ENCODE measurements at places on chromosomes 2 and 18. TPM values are rescaled to one million over a fixed set of nuclear protein-coding genes. Genes with fewer than 3 reads are reported as not detected.

GRCh38 chr2:96870626-96871255 lies 861 bp upstream of the SEMA4C start:
- no peaks in the 10 kb centered on the region for H3K27me3 ChIP-seq
- peaks cover 38% of the 10 kb centered on the region for H3K4me1 ChIP-seq
- DNase-seq: peak; percentile 36
- peak overlapping the region; percentile 44 for H3K4me3 ChIP-seq
- peak overlapping the region; percentile 71 for H3K27ac ChIP-seq
- no peaks in the 10 kb centered on the region for H3K36me3 ChIP-seq

- H3K4me1 ChIP-seq: no peaks in the 10 kb centered on the region
- no peaks in the 10 kb centered on the region for H3K36me3 ChIP-seq
- no peak overlapping the region for H3K4me3 ChIP-seq
- peak; percentile 24 for DNase-seq
Observed at GRCh38 chr2:162327134-162327769, 8.8 kb upstream of the IFIH1 start.

DNA sequence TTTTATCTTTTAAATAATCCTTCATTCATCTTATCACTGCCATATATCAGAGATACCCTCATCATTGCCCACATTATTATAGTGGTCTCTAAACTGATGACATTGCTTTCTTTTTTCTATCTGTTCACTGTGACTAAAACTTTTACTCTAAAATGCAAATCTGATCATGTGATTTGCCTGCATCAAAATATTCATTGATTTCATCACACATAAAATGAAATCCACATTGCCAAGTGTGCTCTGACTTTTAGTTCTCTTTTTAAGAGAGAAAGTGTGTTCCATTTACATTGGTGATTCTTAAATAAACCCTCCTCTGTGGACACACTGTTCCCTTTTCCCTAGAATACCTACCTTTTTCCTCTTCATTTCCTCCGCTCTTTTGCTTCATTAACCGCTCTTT lies 7.5 kb downstream of the REL start:
- DNase-seq: no peak
- H3K4me1 ChIP-seq: peaks cover 42% of the 10 kb centered on the region
- no peaks in the 10 kb centered on the region for H3K27me3 ChIP-seq

DNA sequence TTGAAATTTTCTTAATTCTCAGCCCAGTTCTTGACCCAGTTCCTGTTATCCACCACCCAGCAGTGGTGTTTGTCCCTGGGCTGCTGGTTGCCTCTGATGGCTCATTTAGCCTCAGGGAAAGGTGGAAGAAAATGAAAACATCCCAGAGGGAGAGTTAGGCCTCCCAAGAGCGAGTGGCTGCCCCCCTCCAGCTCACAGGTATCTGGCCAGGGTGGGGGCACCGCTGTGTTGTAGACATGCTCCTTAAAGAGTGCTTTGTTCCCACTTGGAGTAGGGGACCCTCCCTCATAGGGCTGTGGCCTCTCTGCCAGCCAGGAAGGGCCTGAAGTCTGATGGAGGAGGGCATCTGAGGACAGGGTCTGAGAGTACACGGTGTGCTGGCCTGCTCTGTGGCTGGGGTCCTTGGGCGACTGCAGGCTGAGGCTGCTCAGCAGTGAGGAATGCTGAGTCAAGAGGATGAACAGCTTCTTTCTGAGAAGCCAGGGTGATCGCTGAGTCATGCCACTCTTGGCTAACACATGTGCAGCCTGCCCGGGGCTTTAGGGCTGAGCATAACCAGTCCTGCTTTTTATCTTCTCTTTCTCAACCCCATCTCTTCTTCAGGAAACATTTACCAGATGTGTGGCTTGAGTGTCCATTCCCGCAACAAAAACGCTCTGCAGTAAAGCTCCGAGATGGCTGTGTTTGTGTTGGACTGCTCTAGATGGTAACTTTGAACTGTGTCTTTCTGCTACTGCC lies 72.3 kb downstream of the IL1R2 start:
- no peaks in the 10 kb centered on the region for H3K27me3 ChIP-seq
- no peak overlapping the region for H3K27ac ChIP-seq
- no peak overlapping the region for H3K4me3 ChIP-seq
- peak; percentile 85 for DNase-seq
- H3K4me1 ChIP-seq: peaks cover 19% of the 10 kb centered on the region

GRCh38 chr2:131517106-131517831 lies 10.4 kb upstream of the CCDC74A start:
- no peak overlapping the region for H3K27ac ChIP-seq
- peaks cover 11% of the 10 kb centered on the region for H3K36me3 ChIP-seq
- H3K4me3 ChIP-seq: no peak overlapping the region
- no peaks in the 10 kb centered on the region for H3K4me1 ChIP-seq

The ANKRD30BL gene
- total RNA-seq: not detected

DNA sequence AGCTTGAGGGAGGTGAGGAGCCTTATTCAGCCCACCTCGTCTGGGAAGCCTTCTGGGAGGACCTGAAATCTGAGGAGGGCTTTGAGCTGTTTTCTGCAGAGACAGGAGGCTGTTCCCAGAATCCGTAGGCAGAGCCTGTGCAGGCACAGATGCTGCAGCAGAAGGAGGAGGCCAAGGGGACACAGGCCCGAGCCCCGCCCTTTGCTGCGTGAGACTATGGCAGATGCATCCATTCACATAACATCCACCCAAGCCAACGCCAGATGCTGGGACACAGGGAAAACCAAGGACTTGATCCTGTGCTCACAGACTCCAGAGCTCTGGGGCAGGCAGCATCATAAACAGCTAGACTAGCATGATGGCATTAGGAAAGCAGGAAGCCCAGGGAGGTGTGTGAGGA lies 98.2 kb downstream of the KCNF1 start:
- H3K4me3 ChIP-seq: no peak overlapping the region
- no peak for DNase-seq
- no peak overlapping the region for H3K27ac ChIP-seq

- H3K4me3 ChIP-seq: peak overlapping the region; percentile 95
- peaks cover 2% of the 10 kb centered on the region for H3K36me3 ChIP-seq
- peak overlapping the region; percentile 98 for H3K27ac ChIP-seq
- H3K27me3 ChIP-seq: no peaks in the 10 kb centered on the region
- DNase-seq: no peak
Observed at GRCh38 chr2:677959-678550, 849 bp upstream of the TMEM18 start.

GRCh38 chr2:20617892-20618467 lies 32.9 kb downstream of the HS1BP3 start:
- H3K4me3 ChIP-seq: no peak overlapping the region
- no peak overlapping the region for H3K27ac ChIP-seq
- peaks cover 29% of the 10 kb centered on the region for H3K36me3 ChIP-seq
- no peaks in the 10 kb centered on the region for H3K27me3 ChIP-seq

The SLC4A3 gene
- not detected for total RNA-seq

GRCh38 chr18:60200558-60200957 lies 172.0 kb downstream of the MC4R start:
- no peak for DNase-seq
- no peak overlapping the region for H3K4me3 ChIP-seq
- no peaks in the 10 kb centered on the region for H3K4me1 ChIP-seq
- no peak overlapping the region for H3K27ac ChIP-seq
- peaks cover 5% of the 10 kb centered on the region for H3K27me3 ChIP-seq
- no peaks in the 10 kb centered on the region for H3K36me3 ChIP-seq

- no peak overlapping the region for H3K4me3 ChIP-seq
- DNase-seq: no peak
- no peak overlapping the region for H3K27ac ChIP-seq
- no peaks in the 10 kb centered on the region for H3K36me3 ChIP-seq
- H3K4me1 ChIP-seq: peaks cover 4% of the 10 kb centered on the region
Observed at GRCh38 chr2:39667104-39667885, 1.6 kb downstream of the TMEM178A start.

DNA sequence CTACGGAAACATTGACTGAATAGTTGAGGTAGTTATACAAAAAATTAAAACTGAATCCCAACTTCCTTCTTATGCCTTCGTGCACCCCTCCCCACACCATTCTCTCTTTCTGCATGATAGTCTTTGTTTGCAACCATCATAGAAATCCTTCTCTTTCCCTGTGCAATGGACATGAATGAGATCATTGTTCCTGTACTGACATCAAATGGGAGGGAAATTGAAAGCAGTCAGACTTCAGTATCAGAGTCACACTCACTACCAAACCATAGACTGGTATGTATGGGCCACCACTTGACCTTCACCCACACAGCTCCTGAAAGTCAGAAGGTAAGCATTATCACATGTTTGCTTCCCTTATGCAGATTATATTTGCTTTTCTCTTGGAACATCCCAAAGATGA lies 782.8 kb downstream of the BCL11A start:
- H3K36me3 ChIP-seq: no peaks in the 10 kb centered on the region
- no peak for DNase-seq
- no peaks in the 10 kb centered on the region for H3K4me1 ChIP-seq
- H3K27me3 ChIP-seq: no peaks in the 10 kb centered on the region
- H3K4me3 ChIP-seq: no peak overlapping the region
- H3K27ac ChIP-seq: no peak overlapping the region

GRCh38 chr2:231094736-231095346 lies 30.0 kb downstream of the HTR2B start:
- H3K4me1 ChIP-seq: no peaks in the 10 kb centered on the region
- no peaks in the 10 kb centered on the region for H3K27me3 ChIP-seq
- peaks cover 42% of the 10 kb centered on the region for H3K36me3 ChIP-seq

DNA sequence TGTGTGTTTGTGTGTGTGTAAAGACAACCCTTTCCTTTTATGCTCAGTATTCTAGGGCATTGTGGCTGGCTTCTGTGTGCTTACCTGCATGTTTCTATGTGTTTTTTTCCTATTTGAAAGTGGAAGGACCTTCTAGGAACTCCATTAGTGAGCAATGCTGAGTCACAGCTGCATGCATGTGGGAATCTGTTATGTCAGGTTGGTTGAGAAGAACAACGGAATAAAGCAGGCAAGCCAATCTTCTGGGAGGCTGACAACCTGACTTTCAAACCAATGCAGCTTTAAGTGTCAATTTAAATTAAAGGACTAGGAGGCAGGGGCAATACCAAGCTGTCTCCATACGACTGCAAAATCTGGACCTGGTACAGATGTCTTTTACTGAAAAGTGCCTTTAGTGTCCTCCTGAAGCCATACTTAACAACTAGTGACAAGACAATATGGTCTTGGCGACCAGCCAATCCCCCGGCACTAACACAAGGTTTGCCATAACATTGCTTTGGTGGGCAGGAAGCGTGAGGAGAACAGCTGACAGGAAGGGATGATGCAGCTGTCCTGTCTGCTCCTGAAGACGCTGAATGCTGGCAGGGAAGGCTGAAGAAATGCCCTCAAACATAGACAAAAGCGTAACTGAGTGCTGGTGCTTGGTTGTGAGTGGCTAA lies 514.7 kb upstream of the CDH7 start:
- no peak overlapping the region for H3K27ac ChIP-seq
- H3K4me1 ChIP-seq: no peaks in the 10 kb centered on the region
- H3K4me3 ChIP-seq: no peak overlapping the region
- no peaks in the 10 kb centered on the region for H3K36me3 ChIP-seq

- H3K27ac ChIP-seq: no peak overlapping the region
- no peaks in the 10 kb centered on the region for H3K36me3 ChIP-seq
- no peak overlapping the region for H3K4me3 ChIP-seq
- no peaks in the 10 kb centered on the region for H3K4me1 ChIP-seq
Observed at GRCh38 chr2:177603181-177603580, 210.6 kb downstream of the AGPS start.

GRCh38 chr18:21998486-21998885 lies 170.9 kb upstream of the GATA6 start:
- no peak overlapping the region for H3K4me3 ChIP-seq
- H3K27ac ChIP-seq: no peak overlapping the region
- no peaks in the 10 kb centered on the region for H3K36me3 ChIP-seq

DNA sequence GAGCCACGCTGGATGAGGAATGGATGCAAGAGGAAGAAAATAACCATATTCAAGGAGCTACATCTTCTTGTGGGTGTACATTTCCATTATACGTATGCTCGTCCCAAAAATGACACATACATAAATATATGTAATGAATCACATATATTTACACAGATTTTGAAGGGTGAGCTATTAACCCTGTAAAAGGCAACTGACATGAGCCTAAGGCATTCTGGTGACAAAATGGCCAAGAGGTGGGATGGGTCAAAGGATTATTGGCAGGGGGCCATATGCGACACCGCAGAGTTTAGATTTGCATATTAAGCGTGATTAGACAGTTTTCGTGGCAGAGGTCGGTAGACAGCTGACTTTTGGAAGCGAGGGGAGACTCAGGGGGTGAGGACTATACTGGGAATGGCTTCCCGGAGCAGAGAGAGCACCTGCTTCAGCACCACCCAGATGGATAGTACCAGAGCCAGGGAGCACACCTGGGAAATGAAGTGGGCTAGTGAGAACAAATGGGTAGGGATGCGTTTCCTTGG lies 431 bp upstream of the CNRIP1 start:
- DNase-seq: no peak
- H3K4me1 ChIP-seq: peaks cover 15% of the 10 kb centered on the region
- H3K4me3 ChIP-seq: no peak overlapping the region
- H3K27ac ChIP-seq: no peak overlapping the region
- H3K36me3 ChIP-seq: no peaks in the 10 kb centered on the region
- H3K27me3 ChIP-seq: peaks cover 39% of the 10 kb centered on the region

DNA sequence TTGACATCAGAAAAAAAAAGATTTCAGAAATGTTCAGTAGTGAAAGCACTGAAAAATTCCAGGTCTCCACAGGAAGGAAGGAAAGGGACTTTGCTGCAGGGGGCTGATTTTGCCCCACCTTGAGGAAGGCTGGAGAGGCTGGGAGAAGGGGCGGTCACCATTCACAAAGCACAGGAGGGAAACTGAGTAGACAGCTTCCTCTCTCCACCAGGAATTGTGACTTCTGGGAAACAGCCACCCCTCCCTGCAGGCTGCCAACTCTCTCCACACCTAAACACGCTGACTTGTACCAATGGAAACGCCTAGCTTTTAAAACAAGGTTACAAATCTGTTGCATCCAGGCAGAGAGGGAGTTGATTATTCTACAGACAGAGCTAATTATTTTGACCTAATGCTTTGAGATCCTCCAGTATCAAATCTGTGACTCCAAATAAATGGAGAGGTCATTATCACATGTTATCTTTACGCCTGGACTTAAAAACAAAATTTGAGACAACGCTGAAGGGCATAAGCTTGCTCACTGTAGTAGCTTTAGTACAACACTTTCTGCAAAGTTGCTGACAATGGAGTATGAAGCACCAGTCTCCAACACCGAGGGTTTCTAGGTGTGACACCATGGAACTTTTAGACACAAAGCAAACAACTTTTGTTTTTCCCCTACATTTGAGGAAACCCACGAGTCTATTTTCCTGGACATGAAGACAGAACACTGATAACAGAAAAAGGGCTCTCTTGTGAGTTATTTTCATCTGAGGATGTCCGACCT lies 42.7 kb downstream of the EPHA4 start:
- DNase-seq: no peak
- no peaks in the 10 kb centered on the region for H3K27me3 ChIP-seq
- H3K27ac ChIP-seq: no peak overlapping the region

- no peak for DNase-seq
- no peaks in the 10 kb centered on the region for H3K36me3 ChIP-seq
- no peak overlapping the region for H3K4me3 ChIP-seq
- H3K27me3 ChIP-seq: peaks cover 5% of the 10 kb centered on the region
Observed at GRCh38 chr2:54878182-54878581, 154.7 kb downstream of the EML6 start.

- DNase-seq: no peak
- no peaks in the 10 kb centered on the region for H3K27me3 ChIP-seq
- no peaks in the 10 kb centered on the region for H3K4me1 ChIP-seq
- no peak overlapping the region for H3K27ac ChIP-seq
- no peaks in the 10 kb centered on the region for H3K36me3 ChIP-seq
Observed at GRCh38 chr2:45674035-45674816, 22.8 kb downstream of the PRKCE start.

- no peak for DNase-seq
- no peak overlapping the region for H3K27ac ChIP-seq
- H3K36me3 ChIP-seq: no peaks in the 10 kb centered on the region
- no peak overlapping the region for H3K4me3 ChIP-seq
- H3K4me1 ChIP-seq: no peaks in the 10 kb centered on the region
- no peaks in the 10 kb centered on the region for H3K27me3 ChIP-seq
Observed at GRCh38 chr18:53817976-53818950, 406.2 kb downstream of the MBD2 start.

The KDSR gene
- total RNA-seq: 42.0 TPM
